ENCODE measurements at places on chromosomes 6 and 20.

DNA sequence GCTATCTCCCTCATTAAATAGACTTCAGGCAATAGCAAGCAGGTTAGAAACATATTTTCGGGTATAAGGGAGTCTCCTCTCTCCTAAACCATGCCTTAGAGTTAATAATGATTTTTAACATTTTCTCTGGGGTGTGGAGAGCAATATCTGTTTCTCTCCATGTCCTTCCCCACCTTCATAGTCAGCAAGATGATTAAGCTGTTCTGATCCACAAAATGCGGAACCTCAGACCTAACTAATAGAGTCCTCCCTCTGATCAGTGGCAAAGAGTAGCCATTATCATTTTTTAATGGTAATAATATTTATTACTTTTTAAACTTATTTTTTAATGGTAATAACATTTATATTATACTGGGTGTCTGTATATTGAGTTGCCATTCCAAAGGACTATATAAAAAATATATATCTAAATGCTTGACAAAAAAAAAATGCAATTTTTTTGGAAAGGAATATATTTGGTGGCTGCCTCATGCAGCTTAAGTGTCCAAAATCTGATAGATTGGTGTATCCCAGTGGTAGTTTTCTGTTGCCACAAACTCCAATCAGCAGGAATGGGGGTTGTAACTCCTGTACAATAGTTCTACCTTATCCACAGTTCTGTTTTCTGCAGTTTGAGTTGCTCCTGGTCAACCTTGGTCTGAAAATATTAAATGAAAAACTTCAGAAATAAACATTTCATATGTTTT lies 14.0 kb upstream of the BTN3A2 start:
- DNase-seq = no peak

- DNase-seq = no peak
These were observed 14.3 kb upstream of the C20orf144 start for GRCh38 chr20:33647603-33648395.

DNA sequence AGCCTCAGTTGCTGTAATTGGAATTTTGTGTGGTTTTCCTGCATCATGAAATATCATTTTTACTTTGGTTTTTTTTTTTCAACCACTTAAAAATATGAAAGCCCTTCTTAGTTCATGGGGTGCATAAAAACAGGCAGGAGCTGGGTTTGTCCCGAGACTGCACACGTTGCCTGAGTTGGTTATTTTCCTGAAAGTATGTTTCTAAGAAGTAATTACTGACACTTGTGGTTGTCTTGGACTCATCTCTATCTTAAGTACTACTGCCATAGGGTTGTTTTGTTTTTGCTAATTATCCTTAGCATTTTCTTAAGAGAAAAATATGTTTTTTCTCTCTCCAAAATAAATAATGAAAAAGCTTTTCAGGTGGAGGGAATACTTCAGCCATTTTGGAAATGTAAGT lies 40.1 kb downstream of the FAM120B start:
- no peak for DNase-seq

DNA sequence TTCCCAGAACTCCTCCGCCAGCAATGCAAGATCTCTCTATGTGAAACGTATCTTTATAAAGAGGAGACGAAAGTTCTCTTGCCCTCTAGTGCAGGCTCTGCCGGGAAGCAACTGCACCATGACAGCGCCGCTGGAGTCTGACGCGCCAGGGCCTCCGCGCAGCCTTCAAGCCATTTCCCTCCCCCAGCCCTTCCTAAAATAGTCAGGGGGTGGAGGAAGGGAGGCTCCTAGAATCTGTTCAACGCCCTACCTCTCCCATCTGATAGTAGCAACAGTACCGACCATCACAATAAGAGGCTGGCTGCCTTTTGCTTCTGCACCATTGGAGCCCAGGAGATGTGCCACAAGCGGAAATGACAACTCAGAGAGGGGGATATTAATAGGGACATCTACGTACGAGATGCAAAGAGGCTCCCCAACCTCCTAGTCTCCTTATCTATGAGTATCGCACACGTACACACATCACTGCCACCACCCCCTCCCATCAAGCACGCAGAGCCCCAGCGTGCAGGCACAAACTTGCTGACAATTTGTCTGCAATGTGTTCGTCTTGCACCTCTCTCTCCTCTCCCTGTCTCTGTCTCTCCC lies 1.0 kb downstream of the SYNE1 start:
- peak; percentile 70 for DNase-seq

GRCh38 chr6:53793318-53794136 lies 1.3 kb upstream of the LRRC1 start:
- no peak for DNase-seq

DNA sequence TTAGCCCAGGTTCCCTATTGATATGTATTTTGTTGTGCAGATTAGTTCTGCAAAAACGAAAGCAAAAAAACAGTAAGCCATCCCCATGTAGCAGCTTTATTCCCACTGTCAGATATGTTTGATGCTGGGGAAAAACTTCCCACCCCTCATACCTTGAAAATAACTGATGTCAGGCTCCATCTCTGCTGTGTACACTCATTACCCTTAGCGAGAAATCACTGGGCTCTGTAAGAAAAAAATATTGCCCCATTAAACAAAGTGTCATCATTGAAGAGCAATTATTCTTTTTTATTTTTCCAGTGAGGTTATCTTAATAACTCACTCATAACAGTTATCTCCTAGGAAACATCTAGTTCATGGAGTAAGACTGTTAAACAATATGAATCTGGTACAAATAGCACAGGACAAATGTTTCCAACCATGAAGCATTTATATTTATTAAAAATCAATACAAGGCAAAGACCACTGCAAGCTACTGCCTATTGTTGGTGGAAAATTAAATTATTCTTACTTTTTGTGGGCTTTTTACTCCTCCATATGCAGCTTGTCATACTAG lies 268.8 kb downstream of the LMBRD1 start:
- DNase-seq = no peak

DNA sequence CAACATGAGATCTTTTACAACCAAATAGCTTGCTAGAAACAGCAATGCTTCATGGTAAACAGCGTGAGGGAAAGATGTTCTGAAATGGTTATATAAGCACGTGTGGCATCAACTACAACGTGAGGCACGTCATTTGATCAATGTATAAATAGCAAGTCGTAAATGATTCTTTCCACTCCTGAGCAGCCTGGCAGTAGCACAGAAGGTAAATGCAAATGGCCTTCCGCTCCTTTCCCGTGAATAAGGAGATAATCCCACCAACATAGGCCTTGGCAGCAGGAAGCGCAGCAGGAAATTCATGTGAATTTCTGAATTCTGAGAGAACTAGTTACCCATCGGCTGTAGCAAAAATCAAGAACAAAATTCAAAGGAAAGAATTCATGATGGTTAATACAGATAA lies 17.0 kb downstream of the RPS6KA2 start:
- DNase-seq = no peak

DNA sequence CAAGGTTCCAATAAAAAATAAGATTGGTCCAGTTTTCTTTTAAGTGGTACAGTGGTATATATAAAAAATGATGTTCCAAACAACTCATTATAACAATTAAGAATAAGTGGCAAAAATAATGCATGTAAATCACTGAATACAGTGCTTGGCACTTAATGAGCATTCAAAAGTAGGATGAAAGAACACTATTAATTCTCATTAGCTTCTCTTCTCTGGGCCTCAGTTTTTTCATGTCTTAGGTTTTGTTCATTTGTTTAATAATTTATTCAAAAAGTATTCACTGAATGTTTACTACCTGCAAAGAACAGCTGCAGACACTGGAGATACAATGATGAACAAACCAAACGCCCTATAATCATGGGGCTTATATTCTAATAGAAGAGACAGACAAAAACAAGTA lies 21.1 kb downstream of the BCL2L1 start:
- no peak for DNase-seq

- no peak for DNase-seq
These were observed 15.2 kb downstream of the HNF4A start for GRCh38 chr20:44370639-44371218.

DNA sequence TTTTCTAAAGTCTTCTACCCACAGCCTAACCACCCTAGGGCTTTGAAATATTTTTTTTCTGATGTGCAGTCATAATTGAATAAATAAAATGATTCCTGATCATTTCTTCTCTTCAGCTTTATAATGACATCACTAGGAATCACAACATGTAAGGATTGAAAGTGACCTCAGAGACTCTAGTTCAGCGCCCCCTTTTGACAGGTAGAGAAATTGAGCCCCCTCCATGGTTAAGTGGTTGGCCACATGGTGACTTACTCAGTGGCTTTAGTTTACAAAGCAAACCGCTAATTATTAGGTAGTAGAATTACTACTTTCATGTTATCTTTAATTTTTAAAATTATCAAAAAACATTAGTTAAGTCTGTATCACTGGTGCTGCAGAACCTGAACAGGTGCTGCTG lies 13.3 kb upstream of the SLC2A12 start:
- DNase-seq = no peak

Measured in anterior cingulate cortex (tissue), 58 donors.